ENCODE measurements at places on chromosomes 16 and 17.

DNA sequence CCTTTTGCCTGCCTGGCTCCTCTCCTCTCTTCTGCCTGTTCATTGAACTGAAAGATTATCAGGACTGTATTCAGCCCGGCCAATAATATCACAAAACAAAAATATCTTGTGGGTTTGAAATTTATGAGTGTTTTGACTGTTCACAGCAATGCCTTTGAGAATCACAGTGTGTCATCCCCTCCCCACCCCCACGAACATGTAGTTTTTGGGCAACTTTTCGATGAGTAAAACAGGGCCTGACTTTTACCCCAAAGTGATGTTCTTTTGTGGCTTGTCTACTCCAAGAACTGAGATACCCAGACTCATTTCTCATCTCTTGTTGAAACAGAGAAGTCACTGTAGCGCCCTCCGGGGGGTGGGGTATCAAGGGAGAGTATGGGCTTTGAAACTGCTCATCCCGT lies 675.7 kb downstream of the WWOX start:
- no peak for DNase-seq

DNA sequence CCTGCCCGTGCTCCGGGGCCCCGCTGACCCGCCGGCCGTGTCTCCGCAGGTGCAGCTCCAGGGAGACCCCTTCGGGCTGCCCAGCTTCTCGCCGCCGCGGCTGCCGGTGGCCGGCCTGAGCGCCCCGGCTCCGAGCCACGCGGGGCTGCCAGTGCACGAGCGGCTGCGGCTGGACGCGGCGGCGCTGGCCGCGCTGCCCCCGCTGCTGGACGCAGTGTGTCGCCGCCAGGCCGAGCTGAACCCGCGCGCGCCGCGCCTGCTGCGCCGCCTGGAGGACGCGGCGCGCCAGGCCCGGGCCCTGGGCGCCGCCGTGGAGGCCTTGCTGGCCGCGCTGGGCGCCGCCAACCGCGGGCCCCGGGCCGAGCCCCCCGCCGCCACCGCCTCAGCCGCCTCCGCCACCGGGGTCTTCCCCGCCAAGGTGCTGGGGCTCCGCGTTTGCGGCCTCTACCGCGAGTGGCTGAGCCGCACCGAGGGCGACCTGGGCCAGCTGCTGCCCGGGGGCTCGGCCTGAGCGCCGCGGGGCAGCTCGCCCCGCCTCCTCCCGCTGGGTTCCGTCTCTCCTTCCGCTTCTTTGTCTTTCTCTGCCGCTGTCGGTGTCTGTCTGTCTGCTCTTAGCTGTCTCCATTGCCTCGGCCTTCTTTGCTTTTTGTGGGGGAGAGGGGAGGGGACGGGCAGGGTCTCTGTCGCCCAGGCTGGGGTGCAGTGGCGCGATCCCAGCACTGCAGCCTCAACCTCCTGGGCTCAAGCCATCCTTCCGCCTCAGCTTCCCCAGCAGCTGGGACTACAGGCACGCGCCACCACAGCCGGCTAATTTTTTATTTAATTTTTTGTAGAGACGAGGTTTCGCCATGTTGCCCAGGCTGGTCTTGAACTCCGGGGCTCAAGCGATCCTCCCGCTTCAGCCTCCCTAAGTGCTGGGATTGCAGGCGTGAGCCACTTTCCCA lies 5.9 kb downstream of the CTF1 start:
- peak; percentile 26 for DNase-seq

DNA sequence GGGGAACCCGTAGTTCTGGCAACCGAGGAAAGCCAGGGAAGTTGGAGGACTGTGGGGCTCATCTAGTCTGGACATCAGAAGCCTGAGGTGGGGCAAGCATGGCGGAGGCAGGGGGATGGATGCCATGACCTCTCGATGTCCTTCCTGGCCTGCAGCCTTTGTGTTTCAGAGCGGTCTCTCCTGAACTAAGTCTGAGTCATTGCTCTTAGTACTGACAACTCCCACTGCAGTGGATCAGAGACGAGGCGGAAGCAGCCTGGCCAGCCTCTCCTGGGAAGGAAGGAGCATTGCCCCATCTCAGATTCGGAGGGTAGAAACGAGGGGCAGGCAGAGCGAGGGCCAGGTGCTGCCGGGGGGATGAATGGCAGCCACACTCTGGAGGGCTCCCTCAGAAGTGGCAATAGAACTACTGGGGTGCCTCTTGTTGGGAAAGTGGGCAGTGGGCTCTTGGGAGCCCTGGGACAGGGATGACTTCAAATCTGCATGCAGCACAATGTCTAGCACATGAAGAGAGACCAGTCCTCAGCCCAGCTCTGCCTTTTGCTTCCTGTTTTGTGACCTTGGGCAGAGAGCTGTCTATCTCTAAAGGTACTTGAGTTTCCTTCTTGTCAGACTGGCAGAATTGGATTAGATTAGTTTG lies 3.6 kb upstream of the STAC2 start:
- no peak for DNase-seq

DNA sequence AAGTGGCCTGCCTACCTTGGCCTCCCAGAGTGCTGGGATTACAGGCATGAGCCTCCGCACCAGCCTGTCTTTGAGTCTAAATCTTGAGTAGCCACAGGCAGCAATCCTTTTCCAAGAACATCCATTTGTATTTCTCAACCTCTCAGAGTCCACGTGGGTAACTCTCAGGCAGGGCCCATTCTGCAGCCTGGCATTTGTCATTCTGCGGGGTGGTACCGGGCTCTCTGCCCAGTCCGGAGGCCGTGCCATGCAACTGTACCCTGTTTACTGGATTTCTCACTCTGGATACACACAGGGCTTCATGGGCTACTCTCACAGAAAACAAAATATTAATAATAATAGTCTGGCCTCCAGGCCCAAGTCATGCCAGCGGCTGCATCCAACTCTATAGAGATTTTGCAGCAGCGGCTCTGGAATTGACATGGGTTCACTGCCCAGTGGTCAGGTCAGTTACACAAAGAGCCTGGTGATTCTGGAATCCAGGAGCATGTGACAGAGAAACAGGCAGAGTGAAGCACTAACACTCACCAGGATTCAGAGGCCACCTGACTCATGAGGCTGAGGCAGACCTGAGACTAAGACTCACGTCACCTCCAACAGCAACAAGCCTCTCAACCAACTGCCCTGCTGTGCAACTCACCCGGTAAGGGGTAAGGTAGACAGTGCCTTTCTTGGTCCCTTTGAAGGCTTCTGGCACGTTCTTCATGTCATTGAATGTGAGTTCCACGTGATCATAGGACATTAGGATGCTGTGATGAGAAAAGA lies 4.0 kb downstream of the WBP2 start:
- DNase-seq: no peak

GRCh38 chr17:41490000-41490990 lies 585 bp upstream of the KRT36 start:
- no peak for DNase-seq

- DNase-seq: peak; percentile 38
Observed at GRCh38 chr17:17303010-17303846, at the start of gene NT5M. NT5M (plus strand) TSS chr17:17303373; CDS start chr17:17303551, 178 bp downstream.

DNA sequence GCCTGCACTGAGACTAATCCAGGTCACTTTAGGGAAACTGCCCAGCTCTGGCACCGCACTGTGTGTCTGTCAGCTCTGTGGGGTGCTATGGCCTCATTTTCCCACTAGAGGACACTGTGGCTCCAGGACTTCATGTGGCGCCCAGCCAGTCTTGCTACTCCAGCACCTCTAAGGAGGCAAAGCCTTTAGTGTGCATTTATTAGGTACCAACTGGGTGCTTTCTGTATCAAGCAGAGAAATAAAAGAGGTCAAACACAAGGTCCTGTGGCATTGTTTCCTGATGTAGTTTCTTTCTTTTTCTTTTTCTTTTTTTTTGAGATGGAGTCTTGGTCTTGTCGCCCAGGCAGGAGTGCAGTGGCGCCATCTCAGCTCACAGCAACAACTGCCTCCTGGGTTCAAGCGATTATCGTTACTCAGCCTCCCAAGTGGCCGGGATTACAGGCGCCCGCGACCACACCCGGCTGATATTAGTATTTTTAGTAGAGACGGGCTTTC lies 12.5 kb upstream of the RHBDL3 start:
- DNase-seq: no peak

- peak; percentile 27 for DNase-seq
Observed at GRCh38 chr16:10964891-10965326, 20.5 kb downstream of the CLEC16A start.

DNA sequence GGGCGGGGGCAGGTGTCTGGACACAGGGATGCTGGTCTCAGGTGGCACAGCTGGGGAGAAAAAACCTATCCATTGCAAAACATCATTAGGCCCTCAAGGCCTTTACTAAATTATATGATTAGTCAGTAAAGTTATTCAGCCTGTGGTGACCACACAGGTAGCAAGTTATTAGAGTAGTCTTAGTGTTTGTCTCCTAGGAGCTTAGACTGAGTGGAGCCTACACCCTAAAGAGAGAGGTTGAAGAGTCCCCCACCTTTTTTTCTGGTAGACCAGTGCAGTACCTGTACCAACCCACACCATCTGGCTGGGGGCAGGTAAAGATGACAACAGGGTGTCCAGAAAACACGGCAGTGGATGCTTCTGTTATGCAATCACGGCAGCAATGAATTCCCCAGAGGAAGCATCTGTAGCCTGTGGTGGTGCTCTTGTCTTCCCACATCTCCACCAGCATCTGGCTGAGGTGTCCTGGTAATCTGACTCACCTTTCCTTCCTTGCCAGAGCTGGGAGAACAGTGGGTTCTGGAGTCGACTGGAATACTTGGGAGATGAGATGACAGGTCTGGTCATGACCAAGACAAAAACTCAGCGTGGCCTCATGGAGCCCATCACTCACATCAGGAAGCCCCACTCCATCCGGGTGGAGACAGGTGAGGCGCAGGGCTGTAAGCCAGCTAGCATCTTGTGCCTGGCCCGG lies 11.0 kb downstream of the MYCBPAP start:
- no peak for DNase-seq

DNA sequence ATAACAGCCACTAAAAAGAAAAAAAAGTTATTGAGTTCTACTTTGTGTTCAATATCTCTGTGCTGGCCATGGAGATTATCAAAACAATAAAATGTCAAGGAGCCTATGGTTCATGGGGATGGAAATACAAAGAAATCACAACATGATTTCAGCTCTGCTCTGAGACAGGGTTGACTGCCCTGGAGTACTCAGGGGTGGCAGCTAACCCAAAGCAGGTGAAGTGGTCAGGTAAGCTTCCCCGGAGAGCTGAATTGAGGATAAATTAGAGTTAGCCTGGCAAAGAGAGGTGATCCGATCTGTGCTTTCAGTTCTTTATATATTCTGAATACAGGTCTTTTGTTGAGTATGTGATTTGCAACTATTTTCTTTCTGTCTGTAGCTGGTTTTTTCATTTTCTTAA lies 119.3 kb upstream of the TMEM97 start:
- DNase-seq: no peak
